OCI-LY7 (cell line): ENCODE measurements at places on chromosomes 1 and 21. TPM values are rescaled to one million over a fixed set of nuclear protein-coding genes. Genes with fewer than 3 reads are reported as not detected.

DNA sequence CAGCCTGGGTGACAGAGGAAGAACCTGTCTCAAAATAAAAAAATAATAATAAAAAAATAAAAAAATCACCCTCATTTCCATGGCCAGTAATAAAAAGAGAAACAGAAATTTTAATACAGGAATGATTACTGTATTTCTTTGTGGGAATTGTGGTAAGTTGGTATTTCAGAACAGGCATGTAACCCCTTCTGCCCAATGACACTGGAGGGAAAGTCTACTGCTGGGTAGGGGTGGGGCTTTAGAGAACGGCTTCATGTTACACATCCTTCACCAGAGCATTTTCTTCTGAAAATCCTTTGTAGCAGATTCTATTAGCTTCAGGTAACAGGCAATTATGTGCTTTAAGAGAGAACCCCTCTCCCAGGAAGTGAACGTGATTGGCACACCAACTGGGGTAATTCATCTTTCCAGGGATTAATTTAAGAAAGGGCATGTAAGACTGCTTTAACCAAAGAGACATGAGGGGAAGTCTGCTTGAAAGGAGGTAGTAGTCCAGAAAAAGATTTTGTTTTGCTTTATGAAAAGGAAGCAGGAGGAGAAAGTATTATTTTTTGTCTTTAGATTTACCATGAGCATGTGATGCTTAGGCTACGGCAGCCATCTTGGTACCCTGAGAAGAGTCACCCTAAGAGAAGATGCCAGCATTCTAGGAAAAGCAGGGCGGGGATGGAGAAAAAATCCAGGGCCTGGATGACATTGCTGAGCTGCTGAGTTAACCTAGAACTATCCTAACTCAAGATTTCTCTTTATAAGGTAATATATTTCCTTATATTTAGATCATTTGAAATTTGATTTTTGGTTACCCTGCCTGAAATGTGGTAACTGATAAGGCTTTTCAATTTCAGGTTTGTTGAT is 57.7 kb upstream of the DPT start:
- no peak for DNase-seq

- no peak for DNase-seq
These were observed 39.8 kb downstream of the RAB3B start for GRCh38 chr1:51950701-51951100.

GRCh38 chr1:153534925-153535241 is 908 bp downstream of the S100A6 start:
- DNase-seq = no peak

DNA sequence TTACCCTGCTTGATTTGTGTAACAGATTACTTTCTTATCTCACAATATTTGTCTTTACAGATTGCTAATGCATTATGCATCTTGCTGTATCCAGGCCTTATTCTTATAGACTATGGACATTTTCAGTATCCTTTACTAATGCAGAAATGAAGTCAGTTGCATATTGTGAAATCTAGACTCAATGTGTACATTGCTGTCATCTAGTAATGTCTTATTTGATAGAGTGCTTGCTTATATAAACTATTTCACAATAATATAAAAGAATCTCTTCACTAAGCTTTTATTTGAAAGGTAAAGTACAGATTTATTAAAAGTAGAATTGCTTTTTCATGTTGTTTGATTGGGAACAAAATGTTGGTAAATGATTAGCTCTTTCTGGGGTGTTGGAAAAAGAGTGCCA is 39.6 kb downstream of the ALG6 start:
- DNase-seq = no peak

- DNase-seq = peak; percentile 98
These were observed 34.6 kb downstream of the SLAMF6 start for GRCh38 chr1:160488347-160489058.

DNA sequence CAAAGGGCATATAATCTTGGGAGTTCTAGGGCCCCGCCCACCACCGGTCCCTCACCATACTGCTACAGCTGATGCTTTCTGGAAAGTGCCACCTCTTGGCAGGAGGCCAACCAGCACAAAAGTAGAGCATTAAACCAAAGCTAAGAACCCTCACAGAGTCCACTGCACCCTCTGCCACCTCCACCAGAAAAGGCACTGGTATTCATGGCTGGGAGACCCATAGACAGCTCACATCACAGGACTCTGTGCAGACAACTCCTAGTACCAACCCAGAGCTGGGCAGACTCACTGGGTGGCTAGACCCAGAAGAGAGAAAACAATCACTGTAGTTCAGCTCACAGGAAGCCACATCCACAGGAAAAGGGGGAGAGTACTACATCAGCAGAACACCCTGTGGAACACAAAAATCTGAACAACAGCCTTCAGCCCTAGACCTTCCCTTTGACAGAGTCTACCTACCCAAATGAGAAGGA is 10.8 kb downstream of the THEM4 start:
- DNase-seq = no peak

- no peak for DNase-seq
These were observed 532 bp upstream of the MANEAL start for GRCh38 chr1:37792943-37793686.

Gene COA7
- total RNA-seq = 19.9 and 26.1 TPM in 2 replicates
